ENCODE measurements at places on chromosomes 5 and 9.

DNA sequence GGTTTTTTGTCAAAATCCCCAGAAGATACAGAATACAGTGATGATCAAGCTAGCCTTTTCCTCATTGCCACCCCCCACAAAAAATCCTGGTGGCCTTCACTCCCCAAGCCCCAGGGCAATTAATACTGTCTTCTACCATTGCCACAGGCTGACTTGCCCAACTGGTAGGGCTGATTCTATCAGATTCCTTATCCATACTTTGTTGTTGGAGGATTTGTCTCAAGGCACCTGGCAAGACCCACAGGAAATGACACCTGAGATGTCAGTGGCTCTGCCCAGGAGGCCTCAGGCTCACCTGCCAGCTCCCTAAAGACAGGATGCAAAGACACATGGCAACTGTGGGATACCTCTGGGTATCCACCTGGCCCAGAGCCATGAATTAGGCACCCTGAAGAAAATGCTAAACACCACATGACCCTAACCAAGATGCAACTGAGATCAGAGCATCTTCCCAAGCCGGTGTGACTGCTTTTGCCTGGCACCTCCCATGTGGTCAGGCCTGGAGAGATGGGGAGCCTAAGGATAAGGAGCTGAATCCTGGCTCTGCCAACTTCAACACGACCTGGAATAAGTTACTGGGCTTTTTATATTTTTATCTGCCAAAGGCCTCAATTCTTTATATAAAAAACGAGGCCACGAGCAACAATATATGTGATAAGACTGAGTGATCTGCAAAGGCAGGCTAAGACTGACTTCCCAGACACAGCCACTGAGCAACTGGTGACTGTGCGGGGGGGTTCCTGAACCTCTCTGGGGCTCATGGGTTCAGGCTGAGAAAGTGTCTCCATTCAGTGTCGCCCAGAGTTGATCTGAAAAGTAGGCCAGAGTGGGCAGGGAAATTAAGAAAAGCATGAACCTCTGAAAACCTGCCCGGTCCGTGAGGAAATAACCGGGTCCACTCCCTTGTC lies 944 bp downstream of the ATOX1 start:
- DNase-seq = peak; percentile 31

GRCh38 chr9:129596541-129597331 lies 24.2 kb downstream of the C9orf50 start:
- DNase-seq = peak; percentile 66

DNA sequence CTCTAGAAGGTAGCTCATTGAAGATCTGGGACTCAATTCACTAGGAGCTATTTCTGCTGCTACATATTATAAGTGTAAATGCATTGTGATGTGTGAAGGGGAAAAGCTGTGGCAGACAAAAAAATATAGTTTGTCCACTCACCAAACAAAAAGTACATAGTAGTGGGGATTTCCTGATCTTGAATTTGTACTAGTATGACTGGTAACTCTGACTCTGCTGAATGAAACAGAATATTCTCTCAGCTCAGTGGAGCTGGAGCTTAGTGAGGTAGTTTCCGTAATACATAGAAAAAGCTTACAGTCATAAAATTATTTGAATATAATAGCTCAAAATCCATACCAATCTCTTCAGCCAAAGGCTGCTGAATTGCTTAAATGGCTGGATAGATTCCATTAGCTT lies 455.6 kb upstream of the CD180 start:
- DNase-seq = no peak

GRCh38 chr5:125424402-125425141 lies 678.1 kb upstream of the ZNF608 start:
- no peak for DNase-seq

DNA sequence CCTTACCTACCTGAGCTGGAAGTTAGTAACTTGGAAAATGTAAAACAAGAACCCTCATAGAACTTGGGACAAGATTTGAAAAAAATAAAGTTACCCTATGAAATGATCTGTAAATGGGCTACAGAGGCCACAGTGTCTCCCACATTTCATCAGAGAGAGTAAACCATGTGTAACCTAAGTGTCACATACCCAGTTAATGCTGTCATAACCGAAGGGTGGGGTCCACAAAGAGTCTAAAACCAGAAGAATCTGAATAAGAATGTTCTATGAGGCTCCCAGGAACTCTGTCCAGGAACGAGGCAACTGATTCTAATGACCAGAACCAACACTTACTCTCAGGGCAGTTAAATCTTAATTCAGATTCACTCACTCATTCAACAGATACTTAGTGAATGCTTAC lies 1.0 kb upstream of the FAM13B start:
- DNase-seq = peak; percentile 72

DNA sequence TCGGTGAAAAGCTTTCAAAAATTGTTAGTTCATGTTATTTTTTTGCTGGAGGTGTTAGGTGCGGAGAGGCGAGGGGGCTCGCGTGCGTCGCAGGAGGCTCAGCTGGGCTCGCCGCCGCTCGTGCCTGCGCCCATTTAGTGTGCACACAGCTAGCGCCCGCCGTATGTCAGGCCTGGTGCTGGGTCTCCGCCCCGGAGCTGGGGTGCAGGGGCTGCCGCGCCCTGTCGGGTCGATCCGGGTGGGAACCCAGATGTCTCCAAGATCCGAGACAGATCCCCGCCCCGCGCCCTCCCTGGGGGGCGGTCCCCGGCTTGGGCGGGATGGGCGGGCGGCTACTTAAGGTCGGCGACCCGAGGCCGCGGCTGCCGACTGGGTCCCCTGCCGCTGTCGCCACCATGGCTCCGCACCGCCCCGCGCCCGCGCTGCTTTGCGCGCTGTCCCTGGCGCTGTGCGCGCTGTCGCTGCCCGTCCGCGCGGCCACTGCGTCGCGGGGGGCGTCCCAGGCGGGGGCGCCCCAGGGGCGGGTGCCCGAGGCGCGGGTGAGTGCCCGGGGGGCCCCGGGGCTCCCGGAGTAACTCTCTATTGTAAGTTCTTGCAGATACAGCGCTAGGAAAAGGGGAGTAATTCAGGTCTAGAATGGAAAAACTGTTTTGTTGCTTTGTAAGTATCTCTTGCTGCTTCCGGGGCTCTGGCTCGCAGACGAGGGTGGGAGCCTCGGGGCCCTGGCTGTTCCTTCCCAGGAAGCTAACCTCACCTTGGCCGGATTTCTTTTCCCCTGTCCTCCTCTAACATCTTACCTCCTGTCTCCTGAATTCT lies 31.7 kb downstream of the GSN start:
- peak; percentile 66 for DNase-seq

- DNase-seq = peak; percentile 85
Measured at GRCh38 chr9:81389569-81389993, 299.8 kb downstream of the TLE1 start.

- no peak for DNase-seq
Measured at GRCh38 chr5:86613455-86613854, 4.3 kb upstream of the COX7C start.
